ENCODE measurements at places on chromosomes 3 and 15.

DNA sequence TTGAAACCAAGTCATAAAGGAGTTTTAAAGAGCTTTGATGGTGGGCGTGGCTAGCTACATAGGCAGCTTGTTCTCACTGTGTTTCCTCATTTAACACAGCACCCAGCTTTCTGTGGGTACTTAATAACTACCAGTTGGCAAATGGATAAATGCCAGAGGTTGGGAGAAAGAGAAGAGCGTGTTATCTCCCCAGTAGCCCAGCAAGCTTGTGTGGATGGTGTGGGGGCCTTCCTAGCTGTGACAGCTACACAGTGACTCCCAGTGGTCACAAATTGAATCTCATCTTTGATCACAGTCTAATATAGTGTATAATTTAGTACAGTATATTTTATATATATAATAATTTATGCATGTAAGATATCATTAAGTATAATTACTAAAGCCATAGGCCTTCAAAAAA lies 984.1 kb downstream of the EPHA3 start:
- peak; percentile 92 for DNase-seq

DNA sequence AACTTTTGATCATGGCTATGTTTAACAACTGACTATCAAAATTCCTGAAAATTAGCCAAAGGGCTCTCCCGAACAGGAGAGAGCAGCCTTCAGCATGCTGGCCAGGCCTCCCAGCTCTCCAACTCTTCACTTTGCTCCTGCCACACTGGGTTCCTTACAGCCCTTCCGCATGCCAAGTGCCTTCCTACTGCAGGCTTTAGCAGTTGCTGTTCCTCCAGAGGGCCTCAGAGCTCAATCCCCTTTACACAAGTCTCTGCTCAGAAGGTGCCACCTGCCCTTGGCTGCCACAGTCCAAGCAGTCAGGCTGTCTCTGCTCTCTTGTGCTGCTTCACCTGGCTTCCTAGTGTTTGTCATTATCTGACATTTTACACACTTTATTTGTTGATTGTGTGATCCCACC lies 553.1 kb upstream of the PPP2R3A start:
- no peak for DNase-seq

DNA sequence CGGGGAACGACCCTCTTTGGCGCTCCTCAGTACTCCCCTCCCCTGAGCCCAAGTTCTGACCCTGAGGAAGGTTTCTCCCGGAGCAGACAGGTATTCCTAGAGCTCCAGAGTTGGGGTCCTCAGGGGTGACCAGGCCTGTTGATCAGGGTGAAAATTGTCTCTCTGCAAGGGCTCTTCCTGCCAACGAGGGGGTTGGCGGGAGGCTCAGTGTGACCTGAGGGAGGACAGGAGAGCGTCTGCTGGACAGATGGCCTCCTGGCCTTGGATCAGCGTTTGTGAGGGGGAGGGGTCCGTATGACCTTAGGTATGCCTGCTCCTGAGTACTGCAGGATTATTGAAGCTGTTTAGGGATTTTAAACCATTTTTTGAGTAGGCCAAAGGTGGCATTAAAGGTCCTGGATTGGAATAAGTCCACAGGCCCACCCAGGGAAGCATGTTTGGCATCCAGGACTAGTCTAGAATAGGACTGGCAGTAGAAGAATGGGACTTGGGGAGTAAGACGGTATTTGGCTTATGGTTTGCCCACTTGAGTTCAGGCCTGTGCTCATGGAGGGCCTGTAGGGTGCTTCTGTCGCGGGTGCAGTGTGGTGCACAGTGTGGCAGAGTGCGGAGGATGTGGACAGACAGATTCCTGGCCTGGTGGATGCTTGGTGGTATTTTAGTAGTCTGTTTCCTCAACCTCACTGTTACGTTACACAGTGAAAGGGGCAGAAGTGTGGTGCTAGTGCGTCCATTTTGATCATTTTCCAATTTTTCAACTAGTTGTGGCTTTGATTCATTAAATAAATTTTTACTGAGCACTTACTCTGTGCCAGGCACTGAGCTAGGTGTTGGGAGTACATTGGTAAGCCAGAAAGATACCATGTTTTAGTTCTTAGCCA lies 959 bp downstream of the ZNF592 start:
- DNase-seq: peak; percentile 44

- peak; percentile 76 for DNase-seq
Measured at GRCh38 chr3:149967086-149967685, 3.5 kb downstream of the PFN2 start.

DNA sequence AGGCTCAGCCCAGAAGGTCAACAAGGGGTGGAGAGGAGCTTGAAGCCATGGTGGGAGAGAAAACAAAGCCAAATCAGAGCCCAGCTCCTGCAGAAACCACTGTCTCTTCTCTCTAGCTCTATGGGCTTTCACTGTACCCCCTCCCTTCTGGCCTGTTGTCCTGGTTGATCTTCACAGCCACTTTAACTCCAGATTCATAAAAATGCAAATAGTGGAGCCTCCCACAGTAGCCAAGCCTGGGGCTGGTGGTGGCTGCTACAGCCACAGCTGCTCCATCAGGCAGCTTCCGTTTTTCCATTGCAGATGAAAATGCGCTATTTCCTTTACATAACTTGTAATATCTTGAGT lies 20.7 kb upstream of the CAV3 start:
- no peak for DNase-seq

DNA sequence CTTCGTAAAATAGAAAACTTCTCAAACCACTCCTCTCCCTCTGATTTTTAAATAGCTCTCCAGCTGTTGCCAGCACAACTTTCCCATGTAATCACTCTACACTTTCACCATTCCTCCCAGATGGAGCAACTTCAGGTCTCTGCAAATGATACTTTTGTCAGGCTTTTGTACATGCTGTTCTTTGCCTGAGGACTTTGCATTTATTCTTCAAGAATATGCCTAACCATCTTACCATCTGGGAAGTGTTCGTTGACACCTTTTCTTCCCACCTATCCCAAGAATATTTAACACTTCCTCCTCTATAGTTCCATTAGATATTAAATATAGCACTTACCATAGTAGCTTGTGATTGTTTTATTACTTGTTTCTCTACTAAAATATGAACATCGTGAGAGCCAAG lies 703.7 kb downstream of the CADM2 start:
- DNase-seq: no peak

- DNase-seq: no peak
Measured at GRCh38 chr3:88058306-88058580, 562 bp downstream of the CGGBP1 start.

DNA sequence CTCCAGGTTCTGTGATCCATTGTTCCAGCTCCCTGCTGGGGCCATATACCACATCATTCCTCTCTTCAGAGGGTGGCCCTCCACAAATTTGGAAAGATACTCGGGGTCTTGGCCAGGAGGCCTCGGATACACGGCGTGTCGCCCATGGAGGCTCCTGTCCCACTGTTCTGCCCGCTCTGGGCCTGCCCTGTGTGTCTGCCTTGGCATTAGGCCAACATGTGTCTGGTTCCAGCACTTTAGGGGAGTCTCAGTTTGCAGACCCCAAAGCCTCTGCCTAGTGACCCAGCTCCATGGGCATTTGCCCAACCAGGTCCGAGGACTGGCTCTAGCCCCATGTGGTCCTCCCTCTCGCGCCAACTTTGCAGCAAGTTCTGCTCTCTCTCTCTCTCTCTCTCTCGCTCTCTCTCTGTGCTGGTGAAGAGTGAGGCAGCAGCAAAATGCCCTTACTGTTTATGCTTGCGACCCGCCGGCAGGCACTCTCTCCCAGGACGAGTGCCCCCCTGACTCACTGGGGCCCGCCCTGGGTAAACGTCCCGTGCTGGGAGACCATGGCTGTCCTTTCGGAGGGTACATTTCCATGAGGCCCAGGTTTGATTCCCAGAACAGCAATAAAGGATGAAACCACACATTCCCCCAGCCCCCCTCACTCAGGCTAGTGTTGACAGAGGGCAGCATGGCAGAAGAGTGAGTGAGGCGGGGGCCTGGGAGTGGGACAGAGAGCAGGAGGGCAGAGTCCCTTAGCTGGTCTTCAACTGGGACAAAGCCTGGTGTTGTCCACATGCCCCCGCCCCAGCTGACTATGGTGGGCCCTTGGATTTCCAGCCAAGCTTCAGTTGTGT lies 77.9 kb downstream of the ISG20 start:
- DNase-seq: no peak

- no peak for DNase-seq
Measured at GRCh38 chr3:104855702-104856101, 511.0 kb upstream of the ALCAM start.

DNA sequence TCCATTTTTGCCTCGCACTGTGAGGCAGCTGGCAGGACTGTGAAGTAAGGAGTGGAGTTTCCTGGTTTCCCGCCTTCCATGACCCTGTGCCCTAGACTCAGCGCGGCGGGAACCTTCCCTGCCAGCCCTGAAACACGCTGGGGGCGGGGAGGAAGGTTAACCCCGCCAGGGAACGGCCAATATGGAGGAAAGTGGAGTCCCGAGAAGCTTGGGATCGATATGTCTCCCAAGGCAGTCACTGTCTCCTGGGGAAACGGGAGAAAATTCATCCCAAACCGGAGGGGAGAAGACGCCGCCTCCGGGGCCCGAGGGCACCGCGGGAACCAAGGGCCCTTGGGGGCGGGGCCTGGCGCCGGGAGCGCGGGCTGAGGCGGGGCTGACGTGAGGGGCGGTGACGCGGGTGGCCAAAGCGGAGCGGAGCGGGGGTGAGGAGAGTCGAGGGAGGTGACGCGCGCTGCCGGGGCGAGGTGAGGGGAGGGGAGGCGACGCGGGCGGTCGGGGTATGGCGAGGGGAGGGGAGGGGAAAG lies at the start of gene HMCES:
Gene HMCES, plus strand, starts transcription at position 432 of the 527 bp plus-strand sequence. CDS start 863 bp downstream, outside the sequence.
- peak; percentile 86 for DNase-seq

GRCh38 chr15:95875121-95875643 lies 455.3 kb upstream of the NR2F2 start:
- DNase-seq: peak; percentile 79
